ENCODE measurements at places on chromosomes 13 and 19.

DNA sequence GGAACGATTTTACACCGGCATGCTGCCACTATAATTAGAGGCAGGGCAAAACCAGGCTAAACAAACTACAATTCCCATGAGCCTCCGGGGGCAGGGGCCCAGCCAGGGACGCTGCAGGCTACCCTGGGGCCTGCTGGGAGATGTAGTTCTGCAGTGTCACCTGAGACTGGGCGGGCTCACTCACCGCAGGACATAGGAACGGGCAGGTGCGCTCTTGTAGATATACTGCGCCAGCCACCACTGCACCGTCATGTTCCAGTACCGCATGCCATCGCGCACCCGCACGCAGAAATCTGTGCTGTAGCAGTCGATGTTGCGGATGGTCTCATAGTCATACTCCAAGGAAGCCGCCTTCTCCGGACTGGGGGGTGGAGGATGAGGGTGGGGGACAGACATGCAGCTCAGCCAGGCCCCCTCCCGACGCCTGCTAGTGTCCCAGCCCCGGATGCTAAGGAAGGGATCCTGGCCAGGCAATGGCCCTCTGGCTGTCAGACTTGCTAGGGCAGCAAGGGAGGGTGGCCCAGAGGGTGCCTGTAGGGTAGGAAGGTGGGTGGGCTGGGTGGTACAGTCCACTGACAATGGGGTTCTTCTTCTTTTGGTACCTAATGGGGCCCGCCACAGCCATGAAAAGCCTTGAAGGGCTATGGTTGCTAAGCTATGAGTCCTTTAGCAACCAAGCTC, 5.8 kb upstream of the TMC4 start:
- DNase-seq, result no peak

DNA sequence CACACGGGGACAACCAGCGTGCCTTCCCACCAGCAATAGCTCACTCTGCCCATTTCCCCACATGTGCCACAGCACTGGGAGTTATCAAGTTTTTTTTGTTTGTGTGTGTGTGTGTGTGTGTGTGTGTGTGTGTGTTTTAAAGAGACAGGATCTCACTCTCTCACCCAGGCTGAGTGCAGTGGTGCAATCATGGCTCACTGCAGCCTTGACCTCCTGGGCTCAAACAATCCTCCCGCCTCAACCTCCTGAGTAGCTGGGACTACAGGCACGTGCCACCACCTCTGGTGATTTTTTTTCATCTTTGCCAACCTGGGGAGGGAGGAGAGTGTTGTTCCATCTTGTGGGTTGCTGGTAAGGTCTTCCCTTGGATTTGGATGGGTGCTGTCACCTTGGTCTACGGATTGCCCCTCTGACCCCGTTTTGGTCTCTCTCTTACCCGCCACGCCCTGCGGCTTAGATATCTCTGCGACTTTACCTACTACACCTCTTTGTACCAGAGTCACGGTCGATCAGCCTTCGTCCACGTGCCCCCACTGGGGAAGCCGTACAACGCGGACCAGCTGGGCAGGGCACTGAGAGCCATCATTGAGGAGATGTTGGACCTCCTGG, 22.6 kb downstream of the PGPEP1 start:
- no peak for DNase-seq

DNA sequence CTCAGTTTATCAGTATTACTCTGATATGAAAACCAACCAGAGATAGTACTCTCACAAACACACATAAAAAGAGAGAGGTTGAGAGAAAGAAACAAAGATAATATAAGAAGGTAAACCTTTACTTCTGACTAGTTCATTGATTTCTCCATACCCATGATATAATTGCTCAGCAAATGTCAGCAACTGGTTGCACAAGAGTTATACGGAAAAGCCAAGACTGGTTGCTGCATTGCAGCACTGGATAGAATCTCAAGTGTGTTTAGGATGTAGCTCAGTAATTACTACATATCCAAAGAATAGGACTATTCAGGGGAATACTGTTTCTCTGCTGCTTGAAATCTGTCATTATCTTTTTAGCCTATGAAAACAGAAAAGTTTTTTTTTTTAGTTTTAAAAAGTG, 1332.8 kb downstream of the OLFM4 start:
- DNase-seq, result no peak

GRCh38 chr13:94620286-94620896, 18.7 kb downstream of the GPR180 start:
- DNase-seq, result no peak

GRCh38 chr13:33757713-33758112, 60.2 kb upstream of the RFC3 start:
- no peak for DNase-seq

DNA sequence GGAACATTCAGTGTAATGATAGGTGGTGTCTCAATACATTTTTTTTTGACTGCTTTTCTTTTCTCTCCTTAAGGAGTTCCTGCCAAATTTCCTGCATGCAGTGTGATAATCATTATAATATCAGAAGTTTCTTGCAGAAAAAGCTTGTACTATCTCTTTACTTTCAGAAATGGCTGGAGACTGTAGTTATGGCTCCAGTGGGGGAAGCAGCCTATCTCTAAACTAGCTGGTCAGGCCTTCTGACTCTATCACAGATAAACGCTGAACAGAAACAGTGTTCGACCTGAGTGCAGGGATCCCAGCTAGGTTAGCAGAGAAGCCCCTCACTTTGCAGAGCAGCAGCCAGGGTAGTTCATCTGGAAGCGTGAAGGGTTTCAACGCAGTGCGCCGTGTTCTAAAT, 1.9 kb downstream of the CCNE1 start:
- DNase-seq, result no peak

GRCh38 chr19:27896091-27896490, 1316.9 kb downstream of the UQCRFS1 start:
- DNase-seq, result no peak

- DNase-seq, result no peak
Measured at GRCh38 chr19:35168196-35168595, 13.7 kb downstream of the FXYD5 start.

DNA sequence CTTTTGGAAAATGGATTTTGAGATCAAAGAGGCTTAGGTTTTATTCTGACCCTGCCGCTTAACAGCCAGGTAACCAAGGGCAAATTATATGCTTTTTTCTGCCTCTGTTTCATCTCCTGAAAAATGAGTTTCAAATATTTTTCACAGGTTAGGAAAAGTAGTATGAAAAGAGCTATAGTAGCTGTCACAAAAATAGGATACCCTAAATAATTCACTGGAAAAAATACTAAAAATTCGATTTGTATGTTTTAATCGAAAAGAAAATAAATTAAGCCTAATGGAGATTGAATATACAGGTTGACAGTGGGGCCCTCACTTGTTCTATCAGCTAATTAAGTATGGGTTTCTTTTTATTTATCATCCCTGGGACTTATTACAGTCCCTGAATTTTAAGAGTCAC, 58.3 kb downstream of the RNF6 start:
- DNase-seq, result no peak

Measured in right atrium auricular region (tissue), 2 donors.